Neural progenitor cell (in vitro differentiated cells): ENCODE measurements at places on chromosomes 1 and 21.

DNA sequence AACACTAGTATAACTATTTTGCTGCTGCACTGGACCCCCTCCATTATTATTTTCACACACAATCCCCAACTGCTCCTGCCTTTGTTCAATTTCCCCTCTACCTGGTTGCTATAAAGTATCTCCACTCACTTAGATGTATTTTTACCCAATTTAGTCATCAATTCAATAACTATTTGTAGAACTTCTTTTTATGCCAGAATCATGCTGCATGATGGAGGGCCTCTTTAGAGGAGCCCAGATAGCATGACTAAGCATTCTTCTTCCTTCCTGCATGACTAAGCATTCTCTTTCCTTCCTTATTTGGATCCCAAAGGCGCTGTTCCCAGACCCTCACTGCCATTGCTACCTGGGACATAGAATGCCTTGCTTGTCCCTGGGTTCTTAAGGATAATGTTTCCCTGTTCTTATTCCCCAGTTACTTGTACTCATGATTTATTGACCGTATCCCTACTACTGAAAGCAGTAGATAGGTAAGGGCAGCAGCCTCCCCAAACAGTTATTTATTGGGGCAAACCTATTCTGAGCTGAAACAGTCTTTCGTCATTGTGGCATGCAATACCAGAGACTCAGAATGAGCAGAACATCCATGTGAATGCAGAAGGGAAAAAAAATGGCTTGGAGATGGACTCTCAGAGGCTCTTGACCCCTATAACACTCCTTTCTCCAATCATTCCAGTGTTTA, 89.3 kb upstream of the AKT3 start:
- DNase-seq: no peak

- DNase-seq: peak; percentile 59
Observed at GRCh38 chr1:9822897-9823692, 670 bp downstream of the CLSTN1 start.

DNA sequence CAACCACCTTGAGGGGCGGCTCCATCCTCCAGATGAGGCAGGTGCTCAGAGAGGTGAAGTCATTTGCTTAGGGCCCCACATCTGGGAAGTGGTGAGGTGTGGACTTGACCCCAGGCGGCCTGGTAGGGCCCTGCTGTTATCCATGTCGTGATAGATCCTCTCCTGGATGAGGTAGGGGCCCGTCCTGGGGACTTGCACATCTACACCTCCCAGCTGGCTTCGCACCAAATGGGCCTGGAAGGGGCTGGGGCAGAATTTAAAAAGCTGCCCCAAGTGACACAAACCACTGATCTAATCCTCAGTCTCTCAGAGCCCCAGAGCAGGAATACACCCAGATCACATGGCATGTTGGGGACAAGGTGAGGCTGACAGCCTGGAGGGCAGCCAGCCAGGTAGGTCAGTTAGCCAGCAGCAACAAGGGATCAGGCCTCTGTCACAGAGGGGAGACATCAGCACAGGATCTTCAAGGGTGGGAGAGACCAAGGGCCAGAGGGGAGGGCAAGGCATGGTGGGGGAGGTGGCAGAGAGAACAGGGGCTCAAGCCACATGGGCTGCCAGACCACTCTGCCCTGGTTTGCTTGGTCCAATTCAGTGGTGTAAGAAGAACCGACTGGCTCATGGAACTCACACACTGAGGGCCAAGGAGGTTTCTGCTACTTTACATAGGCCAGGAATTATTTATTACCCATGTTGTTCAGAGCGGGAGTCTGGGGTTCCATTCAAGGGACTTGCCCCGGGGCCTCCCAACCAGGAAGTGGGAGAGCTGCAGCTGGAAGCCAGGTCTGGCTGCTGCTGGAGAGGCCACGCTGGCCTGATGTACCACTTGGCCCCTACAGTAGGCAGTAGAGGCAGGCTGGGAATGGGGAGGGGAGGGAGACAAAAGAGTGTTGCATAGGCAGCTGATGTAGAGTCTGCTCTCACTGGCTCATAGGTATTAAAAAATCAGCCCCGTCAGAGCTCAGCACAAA, 12.1 kb downstream of the LRP8 start:
- peak; percentile 47 for DNase-seq

DNA sequence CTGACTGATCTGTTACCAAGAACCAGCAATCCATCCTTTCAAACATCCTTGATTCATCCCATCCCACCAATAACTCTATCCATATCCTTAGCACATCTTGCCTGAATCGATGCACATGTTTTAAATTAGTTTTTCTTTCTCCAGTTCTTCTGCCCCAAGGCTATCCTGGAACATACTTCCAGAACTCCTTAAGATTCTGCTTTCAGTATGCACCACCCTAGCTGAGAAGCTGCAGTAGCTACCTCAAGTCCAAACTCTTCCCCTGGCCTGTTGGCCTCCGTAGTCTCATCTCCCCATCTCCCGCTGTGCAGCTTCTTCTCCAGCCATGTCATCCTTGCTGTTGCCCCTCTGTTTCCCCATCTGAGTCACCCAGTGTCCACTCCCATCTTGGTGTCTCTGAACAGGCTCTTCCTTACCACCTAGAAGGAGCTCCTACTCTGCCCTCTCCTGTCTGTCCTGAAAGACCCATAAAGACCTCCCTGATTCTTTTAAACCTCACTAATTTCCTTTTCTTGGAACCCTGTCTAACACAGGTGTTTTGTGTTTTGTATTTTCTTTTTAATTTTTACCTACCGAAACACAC, 108.0 kb downstream of the SGIP1 start:
- DNase-seq: no peak

- no peak for DNase-seq
Observed at GRCh38 chr1:42403880-42404400, 23.3 kb downstream of the RIMKLA start.
